ENCODE measurements at places on chromosomes 3 and 15.
A peak's percentile ranks its signal among the peaks of the same experiment; 100 is the strongest.

DNA sequence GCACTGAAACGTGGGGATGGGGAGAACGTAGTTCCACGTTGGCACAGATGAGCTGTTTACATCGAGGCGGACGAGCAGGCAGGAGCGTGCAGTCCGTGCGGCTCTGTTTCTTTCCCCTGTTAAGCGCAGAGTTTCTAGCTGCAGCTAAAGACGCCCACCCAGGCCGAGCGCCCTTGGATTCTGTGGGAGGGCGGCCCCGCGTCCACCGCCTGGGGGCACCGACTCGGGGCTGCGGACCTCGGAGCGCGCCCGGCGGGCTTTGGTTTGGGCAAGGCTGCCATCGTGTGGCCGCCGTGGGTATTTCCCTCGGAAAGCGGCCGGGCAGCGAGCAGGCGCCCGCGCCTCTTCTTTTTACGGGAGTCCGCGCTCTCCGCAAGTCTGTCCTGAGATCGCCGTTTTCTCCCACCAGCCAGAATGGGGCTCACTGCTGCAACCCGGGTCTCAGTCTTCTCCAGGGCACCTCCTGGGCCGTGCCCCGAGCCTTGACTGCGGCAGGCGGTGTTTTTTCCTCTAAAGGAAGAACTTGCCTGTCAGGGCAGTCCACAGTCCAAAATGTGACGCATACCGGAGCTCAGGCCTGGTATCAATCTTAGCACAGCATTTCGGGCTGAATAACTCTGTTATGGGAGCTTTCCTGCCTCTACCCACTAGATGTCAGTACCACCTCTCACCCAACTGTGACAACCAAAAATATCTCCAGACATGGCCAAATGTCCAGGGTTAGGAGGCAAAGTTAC is 219.9 kb upstream of the IGF1R start:
- peak; percentile 72 for DNase-seq

DNA sequence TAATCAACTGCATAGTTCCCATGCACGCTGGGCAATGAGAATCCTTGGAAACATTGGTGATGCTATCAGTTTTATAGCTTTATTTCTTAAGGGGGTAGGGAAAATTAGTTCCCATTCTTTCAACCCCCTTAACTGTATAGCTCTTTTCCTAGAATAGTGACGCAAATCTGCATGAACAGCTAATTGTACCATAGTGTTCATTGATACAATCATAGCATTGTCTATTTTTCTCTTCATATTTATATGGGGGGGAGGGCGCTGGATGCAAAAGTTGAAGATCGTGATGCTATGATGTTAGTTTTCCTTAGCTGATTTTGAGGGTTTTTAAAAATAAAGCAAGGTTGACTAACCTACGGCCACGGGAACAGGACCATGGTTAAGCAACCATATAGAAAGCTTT is 32.4 kb upstream of the SAMMSON start:
- DNase-seq: no peak

DNA sequence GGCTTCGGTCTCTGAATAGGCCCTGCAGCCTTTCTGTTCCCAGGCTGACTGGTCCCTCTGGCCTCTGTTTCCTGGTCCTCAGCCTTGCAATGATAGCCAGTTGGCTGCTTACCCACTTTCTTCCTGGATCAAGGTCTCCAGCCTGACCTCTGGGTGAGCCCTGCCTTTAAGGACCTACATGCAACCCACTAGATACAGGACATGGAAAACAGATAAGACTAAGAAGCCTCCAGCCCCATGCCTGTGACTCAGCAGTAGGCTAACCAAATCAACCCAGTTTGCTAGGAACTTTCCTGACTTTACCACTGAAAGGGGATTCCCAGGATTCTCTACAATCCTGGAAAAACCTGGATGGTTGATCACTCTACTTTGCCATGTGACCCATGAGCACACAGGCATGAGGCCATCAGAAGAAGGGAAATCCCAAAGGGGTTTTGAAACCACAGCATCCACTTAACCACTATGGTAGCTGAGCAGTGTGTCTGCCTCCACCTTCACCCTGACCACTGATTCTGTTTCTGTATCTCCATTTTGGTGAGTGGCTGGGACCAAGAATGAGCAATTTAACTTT is 188.1 kb downstream of the CHST2 start:
- DNase-seq: no peak

GRCh38 chr15:78672285-78673014 is 31.4 kb upstream of the CHRNB4 start:
- DNase-seq: no peak

- DNase-seq: no peak
These were observed 14.4 kb downstream of the PAK6 start for GRCh38 chr15:40253167-40253790.

DNA sequence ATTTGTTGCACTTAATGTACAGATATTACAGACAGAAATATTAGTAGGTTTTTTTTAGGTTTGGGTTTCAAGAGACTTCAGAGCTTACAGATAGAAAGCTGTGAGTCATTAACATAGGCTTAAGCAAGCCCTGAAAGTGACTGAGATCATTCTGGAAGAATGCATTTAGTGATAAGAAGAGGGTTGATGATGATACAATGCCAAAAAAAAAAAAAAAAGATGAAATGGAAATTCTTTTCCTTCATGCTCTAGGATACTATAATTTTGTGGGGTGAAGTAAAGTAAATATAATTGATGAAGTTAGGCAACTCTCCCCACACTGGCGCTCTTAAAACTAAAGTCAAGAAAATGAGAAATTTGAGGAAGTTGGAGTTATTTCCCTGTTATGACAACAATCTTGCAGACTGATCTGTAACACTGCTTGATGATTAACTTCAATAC is 169.4 kb upstream of the ZNF385D start:
- no peak for DNase-seq

- no peak for DNase-seq
These were observed 10.9 kb downstream of the EIF4G1 start for GRCh38 chr3:184325269-184325668.

DNA sequence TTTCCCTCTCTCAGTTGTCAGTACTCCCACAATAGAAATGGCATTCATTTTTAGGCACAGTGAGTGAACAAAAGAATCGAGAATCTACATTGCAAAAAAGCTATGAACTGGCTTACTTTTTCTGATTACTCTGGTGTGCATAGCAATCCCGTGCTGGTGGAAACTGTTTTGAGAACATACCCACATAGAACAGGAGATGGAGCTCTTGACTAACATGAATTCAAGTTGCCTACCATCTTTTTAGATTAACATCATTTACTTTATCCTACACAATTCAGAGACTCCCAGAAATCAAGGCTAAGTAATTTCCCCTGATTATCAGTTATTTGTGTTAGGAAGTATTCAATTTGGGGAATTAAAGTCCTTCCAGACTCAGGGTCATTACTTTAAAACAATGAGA is 326.6 kb downstream of the ARPP21 start:
- no peak for DNase-seq

DNA sequence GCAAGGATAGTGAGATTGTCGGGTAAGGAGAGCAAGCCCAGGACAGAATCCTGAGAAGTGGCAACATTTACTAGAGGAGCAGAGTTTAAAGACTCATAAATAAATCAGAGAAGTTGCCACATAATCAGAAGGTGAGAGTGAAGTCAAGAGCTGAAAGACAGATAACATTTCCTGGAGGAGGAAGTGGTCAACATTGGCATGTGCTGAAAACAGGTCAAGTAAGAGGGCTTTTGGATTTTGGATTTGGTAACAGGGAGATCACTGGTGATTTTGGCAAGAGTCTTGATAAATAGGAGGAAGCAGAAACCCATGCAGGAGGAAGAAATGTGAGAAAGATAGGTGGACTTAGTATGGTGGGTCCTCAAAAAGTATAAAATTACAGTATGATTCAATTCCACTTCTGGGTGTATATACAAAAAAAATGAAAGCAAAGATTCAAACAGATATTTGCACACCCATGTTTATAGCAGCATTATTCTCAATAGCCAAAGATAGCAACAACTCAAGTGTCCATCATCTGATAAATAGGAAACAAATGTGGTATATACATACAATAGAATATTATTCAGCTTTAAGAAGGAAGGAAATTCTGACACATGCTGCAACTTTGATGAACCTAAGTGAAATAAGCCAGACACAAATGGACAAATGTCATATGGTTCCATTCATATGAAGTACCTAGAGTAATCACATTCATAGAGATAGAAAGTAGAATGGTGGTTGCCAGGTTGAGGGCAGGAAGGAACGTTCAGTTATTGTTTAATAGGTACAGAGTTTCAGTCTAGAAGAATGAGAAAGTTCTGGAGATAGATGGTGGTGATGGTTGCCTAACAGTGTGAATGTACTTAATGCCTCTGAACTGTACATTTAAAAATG is 27.3 kb upstream of the MBNL1 start:
- no peak for DNase-seq

DNA sequence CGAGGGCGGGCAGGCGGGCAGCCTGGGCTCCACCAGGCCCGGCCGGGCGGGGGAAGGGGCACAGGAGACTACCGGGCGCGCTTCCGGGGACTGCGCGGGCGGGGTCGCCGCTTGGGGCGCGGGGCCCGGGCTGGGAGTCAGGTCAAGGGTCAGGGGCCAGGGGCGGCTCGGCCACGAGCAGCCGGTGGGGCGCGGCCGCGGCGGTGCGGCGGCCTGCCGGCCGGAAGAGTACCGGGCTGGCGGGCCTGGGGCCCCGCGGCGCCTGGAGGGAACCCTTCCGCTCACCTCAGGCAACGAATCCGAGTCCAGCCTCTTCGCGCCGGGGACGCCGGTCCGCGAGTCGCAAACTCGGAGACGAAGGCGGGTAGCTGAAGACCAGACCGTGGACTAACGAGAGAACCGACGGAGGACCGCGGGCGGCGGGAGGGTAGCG is 225 bp downstream of the RHOA start:
- DNase-seq: no peak

GRCh38 chr3:136171097-136171542 is 25.0 kb downstream of the MSL2 start:
- DNase-seq: no peak

DNA sequence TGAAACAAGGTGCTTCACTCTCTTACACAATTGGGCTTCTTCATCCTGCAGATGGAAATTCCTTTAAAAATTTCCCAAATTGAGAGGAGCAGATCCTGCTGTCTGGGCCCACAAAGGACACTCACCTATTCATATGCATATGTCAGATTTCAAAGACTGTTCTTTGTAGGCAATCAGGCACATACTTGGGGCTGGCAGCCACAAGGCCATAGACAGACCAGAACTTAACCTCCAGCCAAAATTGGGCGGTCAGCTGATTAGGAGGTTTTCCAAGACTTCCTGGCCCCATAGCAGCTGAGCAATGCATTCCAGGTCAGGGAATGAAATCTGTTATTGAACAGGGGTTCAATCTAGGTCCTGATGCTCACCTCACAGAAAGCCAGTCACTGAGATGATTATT is 15.0 kb upstream of the HPS3 start:
- DNase-seq: no peak

DNA sequence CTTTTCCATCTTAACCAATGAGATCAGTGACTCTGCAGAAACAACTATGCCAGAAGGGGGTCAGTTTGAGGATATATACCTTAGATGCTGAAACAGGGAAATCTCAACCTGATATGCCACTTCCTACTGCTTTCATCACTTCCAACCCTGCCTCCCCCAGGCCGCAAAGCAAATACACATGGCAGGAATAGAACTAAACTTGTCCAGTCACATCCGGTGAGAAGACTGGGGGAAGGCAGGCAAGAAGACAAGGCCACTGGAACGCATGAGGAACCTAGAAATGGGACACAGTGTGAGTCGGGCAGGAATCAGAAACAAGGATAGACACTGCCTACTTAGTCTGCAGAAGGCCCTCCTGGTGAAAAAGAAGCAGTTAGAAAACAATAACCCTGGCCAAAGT is 90.6 kb downstream of the MYO5A start:
- DNase-seq: no peak

- no peak for DNase-seq
These were observed 1.1 kb downstream of the SLCO3A1 start for GRCh38 chr15:91854639-91854990.

DNA sequence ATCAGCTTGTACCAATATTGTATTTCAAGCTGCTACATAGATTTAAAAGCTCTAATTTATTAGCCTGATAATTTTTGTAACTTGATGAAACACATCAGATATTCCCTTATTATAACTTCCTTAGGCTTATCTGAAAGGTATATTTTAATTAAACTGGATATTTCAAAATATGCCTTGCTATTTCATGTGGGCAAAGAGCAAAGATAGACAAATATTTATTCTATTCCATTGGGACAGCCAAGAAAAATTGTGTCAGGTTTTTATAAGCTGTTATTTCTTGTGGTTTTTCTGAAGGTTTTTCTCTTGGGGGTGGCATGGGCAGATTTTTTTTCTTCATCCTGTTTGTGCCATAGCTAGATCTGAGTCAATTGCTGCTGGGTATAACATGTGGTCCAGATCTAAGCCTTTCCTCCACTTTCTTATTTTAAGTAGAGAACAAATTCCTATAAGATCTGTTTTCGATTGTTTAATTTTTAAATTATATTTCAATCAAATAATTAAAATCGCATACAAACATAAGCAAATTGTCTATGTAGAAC is 249.5 kb downstream of the NAALADL2 start:
- DNase-seq: no peak

GRCh38 chr3:69240651-69241568 is 118.5 kb upstream of the LMOD3 start:
- no peak for DNase-seq

DNA sequence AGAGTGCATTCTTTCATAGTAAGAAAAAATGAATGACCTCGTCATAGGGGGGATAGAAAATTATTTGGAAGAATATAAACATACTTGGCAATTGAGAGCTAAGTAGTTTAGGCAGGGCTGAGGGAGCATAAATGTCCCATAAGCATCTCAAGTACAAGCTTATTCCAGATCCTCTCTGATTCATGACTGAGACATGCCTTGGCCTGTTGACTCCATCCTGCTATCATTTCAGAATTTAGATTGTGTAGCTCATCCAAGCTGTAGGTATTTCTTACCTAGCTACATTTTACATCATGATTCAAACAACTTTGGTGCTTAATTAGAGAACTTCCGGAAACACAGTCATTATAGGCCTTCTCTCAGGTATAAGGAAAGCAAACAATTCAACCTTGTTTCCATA is 12.3 kb downstream of the POGLUT1 start:
- no peak for DNase-seq

- no peak for DNase-seq
These were observed 115.1 kb upstream of the ARHGEF3 start for GRCh38 chr3:56916716-56917360.

DNA sequence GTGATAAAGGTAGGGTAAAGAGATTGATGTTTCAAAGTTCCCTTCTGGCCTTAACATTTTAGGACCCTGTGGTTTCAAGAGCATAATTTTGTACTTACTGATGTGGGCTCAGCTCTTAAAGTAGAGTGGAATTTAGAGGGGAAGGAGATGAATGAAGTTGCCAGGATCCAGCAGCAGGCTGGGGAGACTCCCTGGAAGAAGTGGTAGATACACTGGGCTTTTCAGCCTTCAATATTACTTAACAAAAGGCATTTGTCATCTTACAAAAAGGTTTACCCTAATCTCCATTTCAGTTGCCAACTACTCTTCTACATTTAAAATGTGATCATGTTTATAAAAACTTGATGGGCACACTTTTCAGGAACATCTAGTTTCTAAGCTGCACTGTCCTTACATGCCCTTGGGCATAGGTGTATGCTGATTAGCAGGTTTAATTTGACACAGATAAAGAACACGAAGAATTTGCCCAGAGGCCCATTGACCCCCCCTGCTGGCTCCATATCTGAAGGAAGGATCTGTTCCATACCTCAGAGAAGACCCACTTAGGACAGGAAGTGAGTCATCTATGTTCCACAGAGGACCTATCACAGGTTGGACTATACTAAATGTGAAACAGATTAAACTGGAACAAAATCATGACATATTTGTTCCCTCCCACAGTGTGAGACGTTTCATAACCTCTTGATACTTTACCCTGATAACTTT is 93.0 kb upstream of the LPP start:
- peak; percentile 41 for DNase-seq

All from activated T-cell treated with anti-CD3 and anti-CD28 coated beads, Interleukin-2, amount 50 U/mL, for 1 hour (primary cell).